GM23248 (cell line): ENCODE measurements at places on chromosomes 7 and 10.

- DNase-seq = no peak
These were observed 616.1 kb downstream of the PARD3 start for GRCh38 chr10:34198953-34199352.

- DNase-seq = no peak
These were observed 50.8 kb downstream of the SLIT1 start for GRCh38 chr10:97134983-97135382.

GRCh38 chr7:24902276-24902675 lies 77.7 kb downstream of the OSBPL3 start:
- DNase-seq = peak; percentile 77

DNA sequence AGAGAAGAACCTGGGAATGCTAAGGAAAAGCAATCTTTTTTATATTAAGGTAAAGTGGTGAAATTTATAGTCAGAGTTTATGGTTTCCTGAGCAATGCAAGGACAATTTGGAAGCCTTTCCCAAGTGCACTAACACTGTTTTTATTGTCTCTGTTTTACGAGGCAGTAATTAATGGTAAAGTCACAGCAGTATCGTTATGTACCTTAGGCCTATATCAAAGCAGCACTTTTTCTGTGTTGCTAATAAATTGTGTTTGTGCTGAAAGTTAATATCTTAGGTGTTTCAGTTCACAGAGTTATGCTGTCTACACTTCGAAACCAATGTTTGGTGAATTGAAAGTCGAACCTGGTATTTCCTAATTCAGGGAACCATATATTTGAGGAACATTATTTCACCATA lies 19.2 kb downstream of the OIT3 start:
- DNase-seq = no peak
